ENCODE measurements at places on chromosomes 4 and X.

DNA sequence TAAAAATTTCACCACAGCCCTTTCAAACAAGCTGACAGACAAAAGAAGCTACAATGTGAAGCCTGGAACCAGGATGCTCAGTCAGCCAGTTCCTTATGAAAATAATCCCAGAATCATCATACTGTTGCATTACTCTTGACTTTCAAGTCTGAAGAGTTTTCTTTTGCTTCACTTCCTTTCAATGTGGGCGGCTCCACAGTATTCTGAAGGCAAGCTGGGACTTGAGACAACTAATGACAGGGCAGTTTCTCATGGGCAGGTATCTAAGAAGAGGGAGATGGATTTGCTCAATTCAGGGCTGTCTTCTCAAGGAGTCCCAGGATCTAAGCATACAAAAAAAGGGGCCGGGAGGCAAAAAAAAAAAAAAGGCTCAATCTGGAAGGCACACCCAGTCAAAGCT, 173.4 kb downstream of the PAPSS1 start:
- DNase-seq: no peak

- no peak for DNase-seq
Observed at GRCh38 chr4:40514497-40514951, 115.1 kb downstream of the RBM47 start.

- no peak for DNase-seq
Observed at GRCh38 chr4:2011583-2011982, 2.8 kb upstream of the NELFA start.

GRCh38 chr4:25065932-25066590, 35.3 kb upstream of the LGI2 start:
- DNase-seq: no peak

DNA sequence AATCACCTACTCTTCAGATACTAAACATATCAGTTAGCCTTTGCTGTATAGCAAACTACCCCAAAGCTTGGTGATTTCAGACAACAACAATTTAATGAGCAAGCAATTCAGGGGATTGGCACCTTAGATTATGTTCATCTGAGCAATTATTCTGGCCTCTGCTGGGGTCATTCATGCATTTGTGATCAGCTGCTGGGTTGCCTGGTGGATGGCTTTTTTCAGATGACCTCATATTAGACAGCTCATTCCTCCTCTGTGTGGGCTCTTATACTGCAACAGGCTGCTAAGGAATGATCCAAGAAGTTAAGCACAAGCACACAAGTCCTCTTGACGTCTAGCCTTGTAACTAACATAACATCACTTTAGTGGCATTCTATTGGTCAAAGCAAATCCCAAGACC, 153.0 kb upstream of the PPP1R2C start:
- no peak for DNase-seq

DNA sequence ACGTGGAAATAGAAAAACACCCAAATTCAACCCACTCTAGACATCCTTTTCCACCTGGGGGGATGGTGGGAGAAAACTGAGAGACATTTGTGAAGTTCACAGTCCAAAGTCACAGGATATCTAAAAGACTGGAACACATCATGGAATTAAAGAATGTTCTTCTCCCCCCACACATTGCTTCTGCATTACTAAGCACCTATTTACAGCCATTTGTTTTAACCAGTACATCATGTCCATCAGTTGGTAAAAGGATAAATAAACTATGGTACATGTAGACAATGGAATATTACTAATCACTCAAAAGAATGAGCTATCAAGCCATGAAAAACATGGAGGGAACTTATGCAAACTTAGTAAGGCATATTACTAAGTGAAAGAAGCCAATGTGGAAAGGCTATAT, 185.5 kb upstream of the ANXA10 start:
- DNase-seq: no peak

GRCh38 chr4:136687118-136687517, 845.2 kb downstream of the PCDH18 start:
- no peak for DNase-seq

DNA sequence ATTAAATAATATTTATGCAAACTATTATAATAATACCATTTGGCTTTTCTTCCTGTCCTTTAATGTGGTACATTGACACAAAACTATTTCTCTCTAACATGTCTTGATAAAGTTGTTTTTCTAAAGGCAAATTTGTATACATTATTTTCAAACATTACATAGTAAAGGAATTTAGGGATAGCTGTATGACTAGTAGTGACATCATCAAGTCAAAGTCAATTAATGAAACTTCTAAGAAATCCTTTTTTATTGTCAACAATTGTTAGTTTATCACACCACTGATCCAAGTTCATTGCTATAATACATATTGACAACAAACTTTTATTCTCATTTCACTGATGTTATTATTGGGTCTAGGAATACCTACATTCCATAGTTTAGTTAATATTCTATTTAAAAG, 68.4 kb downstream of the TBCK start:
- DNase-seq: no peak

- no peak for DNase-seq
Observed at GRCh38 chr4:118775405-118775804, 60.5 kb downstream of the SEC24D start.

DNA sequence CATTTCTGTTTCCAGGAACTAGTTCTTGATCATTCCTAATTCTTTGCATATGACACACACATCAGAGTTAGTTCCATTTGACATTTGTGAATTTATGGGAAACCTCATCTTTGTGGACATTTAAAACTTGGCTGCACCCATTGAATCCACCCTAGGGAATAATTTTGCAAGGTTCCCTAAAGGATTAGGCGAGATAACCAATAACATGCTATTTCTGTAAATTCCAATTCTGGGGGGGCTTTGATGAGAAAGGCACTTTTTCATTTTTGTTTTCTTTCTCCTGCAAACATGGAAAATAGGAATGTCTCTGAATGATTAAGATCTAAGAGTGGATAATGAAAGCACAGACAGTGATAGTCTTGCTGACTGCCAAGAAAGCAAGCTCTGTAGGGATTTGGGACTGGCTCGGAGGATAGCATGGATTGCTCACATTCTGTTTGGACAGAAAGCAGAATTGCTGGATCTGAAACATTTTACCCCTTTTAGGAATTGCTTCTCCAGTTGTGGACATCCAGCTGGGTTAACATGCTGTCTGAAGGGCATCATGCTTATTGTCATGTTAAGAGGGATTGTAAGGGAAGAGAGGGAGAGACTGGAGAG, 145.1 kb downstream of the NHS start:
- DNase-seq: no peak

DNA sequence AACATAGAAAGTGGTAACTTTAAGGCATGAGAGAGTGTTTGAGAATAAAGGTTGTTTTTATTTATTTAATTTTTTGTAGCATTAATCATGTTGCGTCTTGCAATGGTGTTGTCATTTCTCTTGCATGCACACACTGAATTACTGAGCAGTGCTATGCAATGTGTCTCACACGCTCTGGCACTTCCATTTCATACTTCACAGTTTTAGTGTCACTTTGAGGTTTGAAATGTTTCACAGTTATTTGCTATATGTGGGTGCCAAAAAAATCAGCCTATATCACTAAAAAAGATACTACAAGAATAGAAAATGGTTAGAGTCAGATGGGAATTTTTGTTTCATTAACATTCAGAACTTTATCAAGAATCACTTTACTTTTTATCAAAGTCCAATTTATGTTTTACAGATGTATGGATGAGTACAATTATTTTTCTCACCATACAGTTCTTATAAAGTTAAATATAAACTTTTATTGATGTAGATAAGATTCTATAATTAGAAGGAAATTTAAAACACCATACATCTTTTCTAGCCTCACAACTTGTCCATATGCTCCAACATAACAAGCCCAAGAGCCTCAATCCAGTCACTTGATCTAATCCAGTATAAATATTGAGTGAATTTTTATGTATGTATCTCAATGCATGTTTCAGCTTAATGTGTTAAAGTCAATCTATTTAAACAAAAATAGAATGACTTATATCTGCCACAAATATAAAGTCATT, 114.0 kb downstream of the IQCM start:
- DNase-seq: no peak

Data from memory B cell (primary cell).